ENCODE measurements at places on chromosomes 6 and 20.

DNA sequence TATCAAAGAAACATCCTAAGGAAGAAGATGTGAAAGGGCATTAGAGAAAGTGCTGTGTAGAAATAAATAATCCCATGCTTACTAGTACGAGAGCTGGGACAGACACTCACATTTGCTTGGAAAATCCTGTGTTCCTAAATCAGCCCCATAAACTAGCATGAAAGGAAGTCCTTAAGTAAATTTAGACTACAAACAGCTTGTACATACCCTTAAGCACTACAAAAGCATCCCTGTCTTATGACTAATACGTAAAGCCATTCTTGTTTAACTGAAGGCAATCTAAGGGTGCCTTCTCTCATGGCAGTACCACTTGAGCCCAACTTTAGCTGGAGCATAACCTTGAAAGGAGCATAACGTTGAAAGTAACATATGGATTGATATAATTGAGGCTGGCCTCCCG is 15.4 kb upstream of the FOXQ1 start:
- DNase-seq = peak; percentile 67

GRCh38 chr6:26224940-26225847 is 138.0 kb downstream of the HFE start:
- DNase-seq = peak; percentile 93

DNA sequence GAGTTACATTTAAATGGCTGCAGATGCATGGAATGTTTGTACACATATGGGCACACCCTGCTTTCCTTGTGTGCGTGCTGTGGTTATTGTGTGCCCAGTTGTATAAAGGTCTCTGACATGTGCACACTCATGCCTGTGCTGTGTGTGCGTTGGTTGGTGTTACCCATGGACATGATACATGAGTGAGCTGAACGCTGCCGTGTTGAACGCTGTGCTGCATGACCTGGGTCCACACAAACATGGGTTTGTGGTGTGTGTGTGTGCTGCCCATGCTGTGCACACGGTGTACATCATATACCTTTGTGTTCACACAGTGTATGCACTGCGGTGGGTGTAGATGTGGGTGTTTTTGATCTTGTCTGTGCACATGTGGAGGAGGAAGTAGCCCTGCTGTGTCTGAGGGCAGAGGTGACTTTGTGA is 54.4 kb downstream of the TOX2 start:
- DNase-seq = no peak

DNA sequence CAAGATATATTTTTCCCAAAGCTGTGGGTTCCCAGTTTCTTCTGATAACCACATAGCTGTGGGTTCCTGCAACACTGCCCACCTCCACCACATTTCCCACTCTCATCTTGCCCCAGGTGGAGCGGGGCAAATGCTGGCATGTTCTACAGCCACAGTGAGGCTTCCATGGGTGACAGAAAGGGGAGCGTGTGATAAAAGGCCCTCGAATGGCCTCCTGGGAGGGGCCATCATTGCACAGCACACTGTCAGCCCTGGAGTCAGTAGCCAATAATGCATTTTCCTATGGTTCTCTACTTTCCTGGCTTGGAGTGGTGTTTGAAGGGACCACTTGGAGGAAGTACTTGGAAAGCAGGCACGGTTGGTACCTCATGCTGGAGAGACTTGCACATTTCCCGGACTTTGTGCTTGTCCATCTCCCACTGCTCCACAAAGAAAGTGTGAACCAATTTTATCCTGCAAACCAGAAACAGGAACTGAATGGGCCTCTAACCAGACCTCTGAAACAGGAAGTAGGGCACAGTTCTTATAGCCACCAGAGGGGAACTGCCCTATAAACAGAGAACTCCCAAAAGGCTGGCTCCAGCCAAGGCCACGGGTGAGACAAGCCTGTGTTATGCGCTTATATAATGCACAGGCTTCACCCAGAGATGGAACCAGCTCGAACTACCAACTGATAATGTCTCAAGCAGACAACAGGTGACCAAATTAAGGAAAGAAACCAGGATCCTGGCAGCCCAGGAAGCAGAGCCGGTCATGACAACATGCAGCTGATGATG is 8.6 kb downstream of the MAP3K5 start:
- DNase-seq = no peak
